ENCODE measurements at places on chromosomes 2 and 18.

- no peak for DNase-seq
Measured at GRCh38 chr18:58412844-58413666, 215.8 kb downstream of the ALPK2 start.

- DNase-seq = no peak
Measured at GRCh38 chr18:50465211-50466153, 90.6 kb downstream of the SKA1 start.

DNA sequence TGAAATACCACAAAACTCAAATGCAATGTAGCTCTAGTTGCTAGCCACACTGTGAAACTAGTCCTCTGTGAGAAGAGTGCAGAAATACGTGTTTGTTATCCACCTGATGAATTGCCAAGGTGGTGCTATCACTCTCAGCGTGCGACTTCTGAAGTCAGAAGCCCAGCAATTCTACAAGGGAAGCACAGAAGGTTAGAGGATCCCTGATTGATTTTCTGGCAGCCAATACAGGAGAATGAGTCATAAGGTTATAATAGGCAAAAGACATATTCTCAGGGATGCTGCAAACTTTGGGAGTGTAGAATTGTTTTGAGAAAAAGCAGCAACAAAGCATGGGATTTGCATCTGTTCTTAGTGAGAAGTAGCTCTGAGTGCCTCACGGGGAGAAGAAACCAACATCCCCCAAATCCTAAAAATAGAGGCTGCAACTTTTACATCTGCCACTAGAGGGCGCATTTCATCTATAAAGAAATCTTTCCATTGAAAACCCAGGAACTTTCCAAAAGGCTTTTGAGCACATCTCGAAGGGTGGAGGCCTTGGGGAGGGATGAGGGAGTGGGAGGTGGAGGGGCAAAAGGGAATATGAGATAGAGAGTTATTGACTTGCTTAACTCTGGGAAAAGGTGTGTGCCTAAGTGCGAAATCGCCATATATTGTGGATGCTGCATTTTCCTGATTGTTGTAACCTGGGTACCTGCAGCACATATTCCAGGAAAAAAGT lies 78.0 kb downstream of the TMEM182 start:
- DNase-seq = peak; percentile 35

- DNase-seq = peak; percentile 55
Measured at GRCh38 chr2:179818546-179818945, 42.9 kb downstream of the ZNF385B start.

DNA sequence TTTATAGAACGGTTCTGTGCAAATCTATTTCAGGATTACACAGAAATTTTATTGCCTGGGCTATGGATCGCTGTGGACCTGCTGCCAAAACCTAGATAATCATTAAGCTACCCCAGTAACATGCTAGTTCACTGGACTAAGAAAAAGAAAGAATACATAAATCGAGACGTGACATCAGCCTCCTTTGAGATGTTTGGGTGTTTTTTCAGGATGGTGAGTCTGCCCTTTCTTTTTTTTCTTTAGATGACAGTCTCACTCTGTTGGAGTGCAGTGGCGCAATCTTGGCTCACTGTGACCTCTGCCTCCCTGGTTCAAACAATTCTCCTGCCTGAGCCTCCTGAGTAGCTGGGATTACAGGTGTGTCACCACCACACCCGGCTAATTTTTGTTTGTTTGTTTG lies 52.0 kb downstream of the FHOD3 start:
- DNase-seq = no peak

DNA sequence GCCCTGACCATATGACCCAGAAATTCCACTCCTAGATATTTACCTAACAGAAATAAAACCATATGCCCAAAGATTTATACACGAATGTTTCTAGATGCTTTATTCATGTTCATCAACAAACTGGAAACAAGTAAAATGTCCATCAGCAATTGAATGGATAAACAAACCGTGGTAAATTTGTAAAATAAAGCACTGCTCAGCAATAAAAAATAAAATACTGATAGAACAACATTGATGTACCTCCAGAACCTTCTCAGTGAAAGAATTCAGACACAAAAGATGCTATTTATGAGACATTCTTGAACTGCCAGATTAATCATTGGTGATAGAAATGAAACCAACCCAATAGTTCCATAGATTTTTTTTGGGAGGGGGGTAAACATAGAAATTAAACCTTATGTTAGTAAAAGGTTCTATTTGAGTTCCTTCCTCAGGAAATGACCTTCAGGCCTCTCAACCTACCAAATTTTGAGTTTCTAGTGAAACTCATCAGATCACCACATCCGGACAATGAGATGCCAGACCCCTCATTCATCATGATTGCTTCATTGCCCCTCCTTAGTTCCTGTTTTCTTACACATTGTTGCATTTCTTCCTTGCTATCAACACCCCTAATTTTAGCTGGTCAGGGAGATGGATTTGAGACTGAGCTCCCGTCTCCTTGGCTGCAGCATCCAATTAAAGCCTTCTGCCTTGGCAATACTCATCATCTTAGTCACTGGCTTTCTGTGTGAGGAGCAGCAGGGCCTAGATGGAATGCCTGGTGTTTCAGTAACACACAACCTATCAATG lies 203.5 kb downstream of the LPIN1 start:
- no peak for DNase-seq

DNA sequence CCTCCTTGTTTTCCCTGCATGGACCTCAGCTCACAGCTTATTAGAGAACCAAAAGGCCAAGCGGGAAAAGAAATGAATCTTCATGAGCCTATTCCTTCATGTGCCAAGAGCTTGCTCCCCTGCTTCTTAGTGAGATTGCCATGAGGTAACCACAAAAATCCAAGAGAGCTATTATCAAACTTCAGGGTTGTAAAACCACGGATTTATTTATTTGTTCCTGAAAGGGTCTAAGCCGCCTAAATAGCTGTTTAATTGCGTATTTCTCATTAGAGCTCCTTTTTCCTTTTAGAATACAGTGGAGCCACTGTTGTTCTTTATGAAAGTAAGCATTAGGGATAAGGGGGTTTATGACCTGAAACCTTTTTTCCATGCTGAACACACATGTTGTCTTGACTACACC lies 58.0 kb downstream of the SRD5A2 start:
- DNase-seq = no peak

DNA sequence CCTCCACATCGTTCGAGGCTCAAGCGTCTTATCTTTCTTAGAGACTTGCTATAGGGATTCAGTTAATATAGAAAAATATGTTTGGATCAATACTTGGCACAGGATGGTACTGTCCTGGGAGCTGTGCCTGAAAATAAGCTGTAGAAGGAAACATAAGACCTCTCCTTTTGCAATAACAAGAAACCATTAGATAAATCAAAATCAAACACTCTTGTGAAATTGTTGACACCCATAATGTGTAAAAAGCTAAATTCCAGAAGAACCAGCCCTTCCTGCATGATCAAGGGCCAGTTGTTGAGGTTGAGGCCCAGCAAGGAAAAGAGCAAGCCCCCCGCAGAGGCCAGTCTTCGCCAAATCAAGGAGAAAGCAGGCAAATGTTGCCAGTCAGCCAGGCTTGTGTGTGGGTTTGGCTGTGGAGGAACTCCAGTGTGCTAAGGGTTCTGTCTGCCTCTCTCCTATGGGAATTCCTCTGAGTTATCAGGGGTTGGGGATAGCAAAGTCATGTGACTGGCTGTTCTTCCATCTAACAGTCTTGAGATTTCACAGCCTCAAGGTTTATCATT lies 185.7 kb downstream of the ACKR3 start:
- no peak for DNase-seq

- peak; percentile 75 for DNase-seq
Measured at GRCh38 chr18:75070625-75071483, 138.1 kb downstream of the PTGR3 start.

GRCh38 chr2:173216051-173216450 lies 138.6 kb upstream of the CDCA7 start:
- no peak for DNase-seq

- no peak for DNase-seq
Measured at GRCh38 chr2:162720559-162721271, 117.9 kb downstream of the KCNH7 start.

DNA sequence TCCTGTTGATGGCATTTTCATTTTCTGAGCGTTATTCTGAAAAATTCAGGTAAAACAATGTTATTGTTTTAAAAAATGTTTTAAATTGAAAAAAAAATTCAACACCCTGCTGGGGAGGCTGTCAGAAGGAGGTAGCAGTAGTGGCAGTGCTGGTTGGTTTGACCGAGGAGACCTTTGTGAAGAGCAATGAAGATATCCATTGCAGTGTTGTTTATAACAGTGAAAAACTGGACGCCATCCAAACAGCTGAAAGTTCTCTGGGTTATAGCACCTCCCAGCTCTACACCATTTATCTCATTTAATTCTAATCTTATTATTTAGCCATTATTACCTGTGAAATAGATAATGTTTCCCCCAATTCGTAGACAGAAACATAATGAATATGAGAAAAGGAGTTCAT lies 12.6 kb upstream of the ITM2C start:
- no peak for DNase-seq

GRCh38 chr2:240603846-240604245 lies 17.3 kb downstream of the CAPN10 start:
- no peak for DNase-seq

- no peak for DNase-seq
Measured at GRCh38 chr2:240588669-240589068, 2.1 kb downstream of the CAPN10 start.

GRCh38 chr2:218895759-218896500 lies 15.3 kb downstream of the WNT10A start:
- DNase-seq = peak; percentile 39

GRCh38 chr2:196792865-196793264 lies 6.6 kb downstream of the GTF3C3 start:
- DNase-seq = no peak
